Stimulated activated CD4-positive, alpha-beta T cell treated with anti-CD3 and anti-CD28 coated beads, Interleukin-4, amount 100 ng/mL, for 24 hours (primary cell): ENCODE measurements at places on chromosomes 5 and 9.

DNA sequence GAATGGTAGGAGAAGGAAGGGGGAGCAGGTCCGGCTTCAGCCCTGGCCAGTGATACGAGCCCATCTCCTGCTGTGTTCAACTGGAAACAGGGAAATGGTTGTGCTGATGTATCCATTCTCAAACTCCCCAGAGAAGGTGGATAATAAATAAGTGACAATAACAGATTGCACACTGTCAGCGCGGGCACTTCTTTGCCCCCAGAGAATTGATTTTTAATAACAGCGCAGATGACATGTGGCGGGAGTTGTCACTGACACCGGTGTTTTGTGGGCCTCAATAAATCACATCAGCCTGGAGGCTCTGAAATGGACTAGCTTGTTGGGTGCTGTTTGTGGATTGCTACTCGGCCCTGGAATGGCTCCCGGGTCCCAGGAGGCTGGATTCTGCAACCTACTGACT, 141.4 kb upstream of the PANK3 start:
- no peak for DNase-seq

DNA sequence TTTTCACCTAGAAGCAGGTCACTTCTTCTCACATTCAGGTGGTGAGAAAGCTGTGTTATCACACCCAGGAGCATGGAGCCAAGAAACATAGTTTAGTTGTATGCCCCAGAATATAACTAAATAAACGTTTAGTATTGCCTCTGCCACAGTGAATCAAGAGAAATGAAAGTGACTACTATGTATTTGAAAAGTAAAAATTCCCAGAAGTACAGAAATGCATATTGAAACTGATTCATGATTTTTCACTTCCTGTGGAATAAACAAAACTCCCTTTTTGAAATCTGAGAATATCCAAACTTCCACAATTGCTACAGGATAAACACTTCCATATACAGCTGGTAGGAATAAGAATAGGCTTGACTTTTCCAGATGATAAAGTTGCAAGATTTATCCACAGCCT, 15.3 kb upstream of the NINJ1 start:
- DNase-seq = no peak

- no peak for DNase-seq
Observed at GRCh38 chr5:51860532-51861018, 477.3 kb downstream of the ISL1 start.

- DNase-seq = no peak
Observed at GRCh38 chr9:137432687-137433348, 8.3 kb downstream of the ENTPD8 start.

DNA sequence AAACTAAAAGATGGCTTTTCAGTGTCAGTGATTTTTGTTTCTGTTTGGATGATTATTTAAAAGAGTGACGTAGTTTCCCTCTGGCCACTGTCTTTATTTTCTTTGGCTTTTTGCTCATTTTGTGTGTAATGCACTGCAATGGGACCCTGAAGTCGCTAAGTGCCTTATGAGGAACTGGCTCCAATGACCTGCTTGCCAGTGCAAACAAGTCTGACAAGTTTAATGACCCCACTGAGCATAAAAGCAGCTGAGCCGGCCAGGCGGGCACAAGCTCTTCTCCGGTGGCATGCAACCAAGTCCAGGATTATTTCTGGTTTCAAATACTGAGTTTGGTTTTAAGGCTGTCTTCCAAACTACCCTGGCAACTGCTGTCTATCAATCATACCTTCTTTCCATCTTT, 15.6 kb upstream of the GNA14 start:
- no peak for DNase-seq

DNA sequence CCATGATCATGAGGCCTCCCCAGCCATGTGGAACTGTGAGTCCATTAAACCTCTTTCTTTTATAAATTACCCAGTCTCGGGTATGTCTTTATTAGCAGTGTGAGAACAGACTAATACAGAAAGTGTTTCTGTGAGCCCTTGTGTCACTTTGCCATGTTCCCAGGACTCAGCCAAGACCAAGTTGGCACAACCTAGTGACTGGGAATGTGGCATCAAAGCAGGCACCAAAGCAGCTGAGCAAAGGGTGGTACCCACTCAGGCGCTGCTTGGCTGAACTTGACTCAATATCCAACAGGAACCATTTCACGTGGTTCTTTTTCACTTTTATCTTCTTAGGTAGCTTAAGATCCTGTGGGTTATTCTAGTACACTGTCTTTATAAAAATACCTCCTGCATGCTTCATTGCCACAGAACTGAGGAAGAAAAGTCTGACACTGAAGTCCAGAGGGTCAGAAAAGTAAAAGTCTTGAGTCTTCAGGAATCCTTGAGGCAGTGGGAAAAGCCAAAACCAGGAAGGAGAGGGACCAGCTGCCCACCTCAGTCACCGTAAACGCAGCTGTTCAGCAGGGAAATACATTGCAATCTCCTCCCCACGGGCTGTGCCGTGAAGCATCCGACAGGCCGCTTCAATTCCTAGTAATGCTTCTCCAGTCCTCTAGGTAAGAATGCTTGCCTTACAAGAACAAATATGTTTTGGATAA, 90.5 kb upstream of the RETREG1 start:
- no peak for DNase-seq

DNA sequence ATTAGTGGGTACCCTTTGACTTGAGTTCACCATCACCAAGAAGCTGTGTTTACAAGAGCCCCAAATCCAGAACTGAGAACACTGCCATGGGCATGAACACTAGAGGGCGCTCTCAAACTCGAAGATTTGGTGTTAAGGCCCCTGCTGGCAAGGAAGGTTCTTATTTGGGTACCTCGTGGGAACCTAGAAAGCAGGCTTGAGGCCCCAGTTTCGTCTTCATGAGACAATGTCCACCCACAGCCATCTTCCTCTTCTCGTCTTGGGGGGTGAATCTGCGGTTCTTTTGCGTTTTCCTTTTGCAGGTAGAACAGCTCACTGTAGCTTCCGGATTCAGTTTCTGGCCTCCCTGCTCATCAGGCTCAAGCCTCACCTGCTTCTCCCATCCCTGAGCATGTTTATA, 184.0 kb downstream of the SEMA5A start:
- peak; percentile 19 for DNase-seq

DNA sequence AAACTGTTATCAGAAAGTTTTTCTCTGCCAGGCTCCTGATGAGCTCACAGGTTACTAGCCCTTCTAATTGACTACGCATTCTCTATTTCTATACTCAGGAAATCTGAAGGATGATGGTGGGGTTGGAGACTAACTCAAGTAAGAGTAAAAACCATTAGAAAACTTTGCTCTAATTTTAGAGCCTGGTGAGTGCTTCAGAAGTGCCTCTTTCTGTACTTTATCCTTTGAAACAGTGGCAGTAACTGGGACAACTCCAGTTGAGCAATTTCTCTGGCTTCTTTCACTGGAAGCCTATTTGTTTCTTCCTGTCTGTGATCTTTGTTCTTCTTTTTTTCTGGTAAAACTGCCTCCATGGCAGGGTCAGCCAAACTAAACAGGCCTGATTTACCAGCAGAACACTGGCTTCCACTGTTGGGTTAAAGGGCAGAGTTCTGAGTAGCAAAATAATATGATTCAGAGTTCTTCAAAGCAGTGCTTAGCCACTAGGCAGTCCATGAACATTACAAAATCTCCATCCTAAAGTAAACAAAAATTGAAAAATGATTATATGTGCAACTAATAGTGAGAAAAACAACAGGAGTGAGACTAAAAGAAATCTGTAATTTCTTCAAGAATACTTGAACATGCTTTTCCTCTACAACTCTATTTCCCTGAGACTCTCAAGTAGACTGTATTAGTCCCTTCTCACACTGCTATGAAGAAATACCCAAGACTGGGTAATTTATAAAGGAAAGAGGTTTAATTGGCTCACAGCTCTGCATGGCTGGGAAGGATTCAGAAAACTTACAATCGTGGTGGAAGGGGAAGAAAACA, 79.8 kb downstream of the MROH2B start:
- DNase-seq = no peak

- no peak for DNase-seq
Observed at GRCh38 chr5:107403228-107403953, 267.3 kb downstream of the EFNA5 start.

GRCh38 chr5:146620031-146620668, 104.2 kb upstream of the GPR151 start:
- DNase-seq = no peak

DNA sequence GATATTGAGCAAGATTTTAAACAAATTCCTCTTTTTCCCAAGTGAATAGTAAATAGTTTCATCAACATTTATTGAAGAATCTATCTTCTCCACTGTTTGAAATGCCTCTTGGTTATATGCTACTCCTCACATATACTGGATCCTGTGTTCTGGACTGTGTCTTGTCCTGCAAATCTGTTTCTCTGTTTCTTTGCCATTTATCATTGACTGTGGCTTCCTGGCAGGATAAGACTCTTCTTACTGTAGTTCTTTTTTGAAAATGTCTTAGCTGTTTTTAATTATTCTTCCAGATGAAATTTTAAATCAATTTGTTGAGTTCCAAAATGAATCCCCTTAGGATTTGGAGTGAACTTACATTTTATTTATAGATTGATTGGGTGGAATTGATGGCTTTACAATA, 27.8 kb downstream of the RALGPS1 start:
- DNase-seq = no peak
